ENCODE measurements at places on chromosomes 1 and 21.

DNA sequence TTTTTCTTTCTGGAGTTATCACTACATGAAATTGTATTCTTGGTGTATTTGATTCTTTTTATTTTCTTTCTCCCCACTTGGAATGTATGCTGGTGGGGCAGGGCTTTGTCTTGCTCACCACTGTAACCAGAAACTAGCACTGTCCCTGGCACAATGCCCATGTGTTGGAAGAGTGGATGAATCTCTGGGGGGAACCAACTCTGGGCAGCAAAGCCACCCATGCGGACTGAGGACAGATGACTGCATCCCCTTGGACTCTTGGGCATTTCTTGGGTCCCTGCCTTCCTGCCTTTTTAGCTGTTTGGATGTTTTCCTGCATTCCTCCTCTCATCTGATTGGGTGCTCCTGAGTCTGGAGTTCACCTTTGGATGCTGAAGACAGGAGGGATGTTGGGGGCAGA, 6.1 kb downstream of the CYP4B1 start:
- no peak for DNase-seq

DNA sequence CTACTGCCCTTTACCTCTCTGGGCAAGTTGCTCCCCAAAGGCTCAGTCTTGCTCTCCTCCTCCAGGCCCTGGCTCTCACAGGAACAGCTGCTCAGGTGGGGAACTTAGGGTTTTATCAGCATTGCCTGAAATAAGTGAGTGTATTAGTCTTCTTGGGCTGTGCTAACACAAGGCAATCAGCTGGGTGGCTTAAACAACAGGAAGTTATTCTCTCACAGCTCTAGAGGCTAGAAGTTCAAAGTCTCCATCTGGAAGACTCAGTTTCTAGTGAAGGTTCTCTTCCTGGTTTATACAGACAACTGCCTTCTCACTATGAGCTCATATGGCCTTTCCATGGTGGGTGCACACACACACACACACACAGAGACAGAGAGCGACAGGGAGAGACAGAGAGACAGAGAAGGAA, 2.8 kb upstream of the CD1C start:
- DNase-seq, result no peak

DNA sequence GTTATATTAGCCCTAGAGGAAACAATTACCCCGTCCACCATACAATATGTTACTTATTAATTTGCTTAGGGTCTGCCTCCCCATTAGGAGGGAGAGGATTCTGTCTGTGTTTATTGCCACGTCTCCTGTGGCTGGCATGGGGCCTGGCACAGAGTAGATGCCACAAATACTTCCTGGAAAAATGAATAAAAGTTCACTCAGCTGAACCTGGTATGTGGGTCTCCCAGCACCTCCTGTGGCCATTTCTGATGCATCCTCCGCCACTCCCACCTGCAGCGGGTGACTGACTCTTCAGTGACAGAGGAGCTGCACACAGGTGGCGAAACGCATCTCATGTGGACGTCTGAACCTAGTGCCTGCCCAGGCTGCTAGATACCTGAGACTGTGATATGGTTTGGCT, 112.7 kb downstream of the CLIC6 start:
- DNase-seq, result no peak

DNA sequence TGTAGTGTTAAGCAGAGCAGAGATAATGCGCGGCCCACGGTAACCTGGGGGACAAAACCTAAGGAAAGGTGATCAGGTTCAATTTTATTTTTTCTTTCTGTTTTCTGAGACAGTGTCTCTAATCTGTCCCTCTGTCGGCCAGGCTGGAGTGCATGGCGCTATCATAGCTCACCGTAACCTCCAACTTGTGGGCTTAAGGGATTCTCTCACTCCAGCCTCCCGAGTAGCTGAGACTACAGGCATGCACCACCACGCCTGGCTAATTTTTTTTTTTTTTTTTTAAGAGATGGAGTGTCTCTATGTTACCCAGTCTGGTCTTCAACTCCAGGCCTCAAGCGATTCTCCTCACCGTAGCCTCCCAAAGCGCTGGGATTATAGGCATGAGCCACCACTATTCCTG, 724 bp upstream of the ANKRD35 start:
- DNase-seq, result no peak

DNA sequence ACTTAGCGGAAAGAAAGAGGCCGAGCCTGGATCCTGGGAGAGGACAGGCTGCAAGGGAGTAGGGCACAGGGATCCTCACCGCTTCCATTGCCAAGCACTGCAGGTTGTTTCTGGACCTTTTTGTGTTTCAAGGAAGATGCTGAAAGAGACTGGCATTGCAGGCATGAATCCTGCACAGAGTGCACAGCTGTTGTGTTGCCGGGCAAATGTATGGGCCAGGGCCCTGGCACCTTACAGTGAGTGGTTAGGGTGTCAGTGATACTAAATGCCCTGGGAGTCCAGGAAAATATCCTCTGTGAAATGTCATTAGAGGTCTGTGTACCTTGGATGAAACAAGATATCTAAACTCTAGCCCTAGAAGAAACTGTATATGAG, 145.5 kb upstream of the FGGY start:
- DNase-seq, result no peak

GRCh38 chr1:230421481-230421880, 4.7 kb downstream of the PGBD5 start:
- no peak for DNase-seq

DNA sequence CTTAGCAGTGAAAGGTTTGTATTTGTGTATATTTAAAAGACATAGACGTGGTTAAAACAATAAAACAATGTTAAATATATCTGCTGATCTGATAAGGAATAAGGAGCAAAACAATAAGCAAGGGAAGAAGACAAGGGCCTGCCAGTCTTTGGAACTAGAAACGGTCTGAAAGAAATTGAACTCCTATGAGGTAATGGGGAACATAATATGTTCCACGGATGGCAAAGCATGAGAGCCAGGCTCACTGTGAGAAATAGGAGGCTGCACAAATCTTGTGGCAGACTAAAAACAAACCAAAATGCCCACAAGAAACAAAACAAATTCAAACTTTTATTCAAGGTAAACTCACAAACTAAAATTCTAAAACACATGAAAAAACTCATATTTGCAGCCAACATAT, 150.5 kb downstream of the NTMT2 start:
- DNase-seq, result no peak

DNA sequence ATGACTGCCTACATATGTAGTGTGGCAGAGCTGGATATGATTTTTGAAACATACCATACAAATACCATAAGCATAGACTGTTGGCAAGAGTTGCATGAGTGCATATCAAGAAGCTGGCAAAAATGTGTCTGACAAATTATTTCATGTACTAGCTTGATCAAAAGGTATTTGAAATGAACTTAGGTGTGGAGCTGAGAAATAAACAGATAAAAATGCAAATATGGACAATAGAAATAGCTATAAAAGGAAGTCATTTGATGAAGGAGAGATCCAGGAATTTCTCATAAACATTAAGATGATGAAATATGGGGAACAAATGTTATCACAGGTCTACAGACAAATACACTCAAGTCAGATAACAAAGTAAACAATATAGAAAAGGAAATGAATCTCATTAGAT, 609.1 kb downstream of the PTPRC start:
- no peak for DNase-seq

GRCh38 chr1:3231826-3232225, 162.8 kb downstream of the PRDM16 start:
- DNase-seq, result no peak

- DNase-seq, result no peak
Measured at GRCh38 chr21:22763442-22763841, 1765.2 kb downstream of the NCAM2 start.

- peak; percentile 39 for DNase-seq
Measured at GRCh38 chr1:147496571-147497210, 44.6 kb upstream of the BCL9 start.

GRCh38 chr1:31568895-31569595, 7.3 kb upstream of the TINAGL1 start:
- no peak for DNase-seq

DNA sequence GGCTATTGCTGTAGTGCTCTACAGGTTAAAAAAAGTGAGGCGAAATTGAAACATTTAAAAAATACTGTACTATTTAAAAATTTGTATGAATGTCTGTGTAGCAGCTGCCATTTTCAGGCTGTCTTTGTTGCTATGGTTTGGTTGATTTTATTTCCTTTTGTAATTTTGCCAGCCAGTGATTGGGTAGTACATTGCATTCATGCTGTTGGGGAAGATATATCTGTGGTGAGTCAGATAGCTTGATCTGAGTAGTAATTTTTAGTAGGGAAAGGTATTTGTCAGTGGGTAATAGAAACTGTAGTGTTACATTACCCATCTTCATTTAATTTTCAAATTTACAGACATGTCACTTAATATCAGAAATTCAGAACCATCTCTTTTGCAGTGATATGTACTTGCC, 15.0 kb downstream of the NFIA start:
- peak; percentile 79 for DNase-seq

- DNase-seq, result no peak
Measured at GRCh38 chr1:70820396-70820795, 227.2 kb downstream of the PTGER3 start.

- DNase-seq, result no peak
Measured at GRCh38 chr1:239443361-239443760, 57.0 kb downstream of the CHRM3 start.

DNA sequence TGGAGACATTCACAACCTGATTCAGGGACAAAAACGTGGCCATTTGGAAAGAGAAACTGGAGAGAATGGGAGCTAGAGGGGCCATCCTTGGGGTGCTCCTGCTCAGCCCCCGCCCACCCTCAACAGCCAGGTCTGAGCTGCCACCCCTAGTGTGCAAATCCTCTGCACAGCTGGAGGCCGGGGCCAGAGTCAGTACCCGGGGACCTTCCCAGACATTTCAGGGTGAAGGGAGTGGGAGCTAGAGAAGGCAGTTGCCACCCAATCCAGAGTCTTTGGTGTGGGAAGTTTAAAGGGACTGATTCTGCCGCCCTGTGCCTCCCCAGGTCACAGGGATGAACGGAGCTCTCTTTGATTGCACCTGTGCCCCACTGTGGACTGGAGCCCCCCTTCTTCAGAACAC, 397.4 kb downstream of the MATN1 start:
- DNase-seq, result no peak

- DNase-seq, result peak; percentile 10
Measured at GRCh38 chr1:165288350-165289120, 68.0 kb downstream of the LMX1A start.

DNA sequence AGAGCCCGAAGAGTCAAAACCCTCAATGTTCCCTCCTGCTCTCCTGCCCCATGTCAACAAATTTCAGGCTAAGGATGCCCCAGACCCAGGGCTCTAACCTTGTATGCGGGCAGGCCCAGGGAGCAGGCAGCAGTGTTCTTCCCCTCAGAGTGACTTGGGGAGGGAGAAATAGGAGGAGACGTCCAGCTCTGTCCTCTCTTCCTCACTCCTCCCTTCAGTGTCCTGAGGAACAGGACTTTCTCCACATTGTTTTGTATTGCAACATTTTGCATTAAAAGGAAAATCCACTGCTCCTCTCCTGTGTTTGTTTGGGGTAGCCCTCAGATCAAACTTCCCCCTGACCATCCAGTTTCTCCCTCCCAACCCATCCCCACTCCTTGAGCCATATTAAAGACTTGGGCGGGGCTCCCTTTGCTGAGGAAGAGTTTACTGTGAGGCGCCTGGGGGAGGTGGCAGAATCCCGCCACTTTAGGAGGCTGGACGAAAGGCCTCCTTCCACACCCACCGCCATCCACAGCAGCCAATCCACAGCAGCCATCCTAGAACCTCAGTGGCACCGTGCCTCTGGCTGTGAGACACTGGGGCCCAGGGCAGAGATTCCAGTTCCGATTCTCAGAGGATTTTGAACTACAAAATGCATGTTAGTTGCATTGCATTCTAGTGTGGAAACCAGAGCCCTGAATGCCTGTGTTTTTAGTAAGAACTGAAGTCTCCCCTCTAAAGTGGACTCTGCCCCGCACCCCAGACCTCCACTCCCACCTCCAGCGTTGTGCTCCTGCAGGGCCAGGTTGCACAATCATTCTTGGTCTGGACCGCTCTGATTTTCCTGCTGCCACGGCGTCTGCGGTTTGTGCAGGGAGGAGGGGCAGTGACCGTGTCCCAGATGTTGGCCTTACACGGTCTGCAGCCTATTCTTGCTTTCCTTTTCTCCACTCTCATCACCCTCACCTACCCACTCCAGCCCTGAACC, 3.0 kb downstream of the OLFML3 start:
- DNase-seq, result peak; percentile 91

- peak; percentile 15 for DNase-seq
Measured at GRCh38 chr1:182888736-182889531, 49.8 kb downstream of the DHX9 start.

DNA sequence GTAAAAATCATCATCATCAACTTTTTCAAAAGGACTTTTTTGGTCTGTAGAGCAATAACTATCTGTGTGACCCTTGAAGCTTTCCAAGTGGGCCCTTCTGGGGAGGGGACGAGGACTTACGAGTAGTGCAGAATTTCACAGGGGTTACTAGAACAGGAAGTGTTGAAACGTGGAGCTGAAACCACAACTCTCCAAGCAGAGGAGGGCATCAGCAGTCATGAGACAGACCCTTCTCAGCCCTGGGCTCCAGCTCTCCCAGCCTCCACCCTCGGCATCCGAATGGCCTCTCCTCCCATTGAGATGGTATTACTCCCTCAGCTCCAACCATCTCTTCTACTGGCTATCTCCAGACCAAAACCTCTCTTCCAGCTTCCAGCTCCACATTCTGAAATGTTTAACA, 3.6 kb downstream of the FAM89A start:
- DNase-seq, result no peak
